ENCODE measurements at places on chromosomes 3 and 15.

GRCh38 chr3:27456554-27456953, 27.6 kb downstream of the SLC4A7 start:
- DNase-seq: no peak

DNA sequence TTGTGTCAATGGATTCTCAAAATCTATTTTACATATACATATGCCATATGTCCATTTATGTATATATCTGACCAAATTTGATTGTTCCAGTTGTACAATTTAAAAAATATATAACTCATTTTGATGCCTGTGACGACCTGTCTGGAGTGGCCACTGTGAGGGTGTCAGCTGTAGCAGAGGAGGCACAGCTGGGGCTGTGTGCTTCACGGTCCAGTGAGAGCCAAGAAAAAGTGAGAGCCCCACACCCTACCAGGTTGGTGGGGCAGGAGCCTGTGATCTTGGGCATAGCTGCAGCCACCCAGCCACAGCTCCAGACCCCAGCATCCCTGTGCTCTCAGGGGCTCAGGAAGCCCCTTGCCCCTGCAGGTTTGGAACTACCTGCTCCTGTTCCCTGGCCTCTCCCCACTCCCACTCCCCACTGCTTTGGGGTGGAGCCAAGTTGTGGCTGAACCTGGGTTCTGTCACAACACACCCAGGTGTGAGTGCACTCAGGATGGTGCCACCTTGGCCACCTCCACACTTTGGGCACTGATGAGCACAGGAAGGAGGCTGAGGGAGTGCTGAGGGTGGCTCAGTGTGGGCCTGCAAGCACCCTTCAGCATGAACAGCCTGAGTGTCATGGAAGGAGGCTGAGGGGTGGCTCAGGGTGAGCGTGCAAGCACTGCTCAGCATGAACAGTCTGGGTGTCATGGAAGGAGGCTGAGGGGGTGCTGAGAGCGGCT, 161.1 kb upstream of the ROBO1 start:
- DNase-seq: no peak

GRCh38 chr3:186165331-186165730, 56.4 kb upstream of the ETV5 start:
- no peak for DNase-seq

DNA sequence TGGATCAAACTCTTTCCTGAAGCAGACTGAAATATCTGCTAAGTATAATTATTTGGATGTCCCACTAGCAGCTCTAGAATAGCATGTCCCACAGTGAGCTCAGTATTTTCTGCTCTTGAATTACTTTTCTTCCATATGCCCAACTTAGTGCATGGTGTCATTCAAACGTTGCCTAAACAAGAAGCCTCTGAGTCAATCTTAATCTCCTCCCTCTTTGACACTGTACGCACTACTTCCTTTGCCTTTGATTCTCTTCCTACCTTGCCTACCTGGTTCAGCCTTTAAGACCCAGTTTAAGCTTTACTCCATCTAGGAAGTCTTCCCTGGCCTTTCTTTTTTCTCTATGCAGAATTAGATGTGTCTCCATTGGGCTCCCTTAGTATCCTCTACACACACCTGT, 54.5 kb downstream of the SEC22A start:
- DNase-seq: no peak

All from activated CD8-positive, alpha-beta memory T cell treated with anti-CD3 and anti-CD28 coated beads for 1 hour (primary cell).